Naive thymus-derived CD8-positive, alpha-beta T cell (primary cell): ENCODE measurements at places on chromosomes 16 and 17. TPM values are rescaled to one million over a fixed set of nuclear protein-coding genes. Genes with fewer than 3 reads are reported as not detected.
A peak's percentile ranks its signal among the peaks of the same experiment; 100 is the strongest.

The SLC52A1 gene
- not detected for polyA plus RNA-seq

The CLEC3A gene
- not detected for polyA plus RNA-seq

The AATK gene
- not detected for polyA plus RNA-seq

The ABCA6 gene
- 0.15 TPM for polyA plus RNA-seq

The KRTAP1-1 gene
- polyA plus RNA-seq: not detected

The NLRC3 gene
- 19.7 TPM for polyA plus RNA-seq

The KIFC3 gene
- polyA plus RNA-seq: not detected

The CCL2 gene
- not detected for polyA plus RNA-seq

The LITAFD gene
- not detected for polyA plus RNA-seq

The CHCT1 gene
- not detected for polyA plus RNA-seq

The MYH13 gene
- polyA plus RNA-seq: not detected

The CDH5 gene
- not detected for polyA plus RNA-seq

- no peak for DNase-seq
- H3K4me1 ChIP-seq: peaks cover 2% of the 10 kb centered on the region
- no peak overlapping the region for H3K4me3 ChIP-seq
- H3K27ac ChIP-seq: no peak overlapping the region
- H3K27me3 ChIP-seq: peaks cover 29% of the 10 kb centered on the region
- H3K36me3 ChIP-seq: no peaks in the 10 kb centered on the region
These were observed 26.4 kb downstream of the WNT3 start for GRCh38 chr17:46792071-46792470.

DNA sequence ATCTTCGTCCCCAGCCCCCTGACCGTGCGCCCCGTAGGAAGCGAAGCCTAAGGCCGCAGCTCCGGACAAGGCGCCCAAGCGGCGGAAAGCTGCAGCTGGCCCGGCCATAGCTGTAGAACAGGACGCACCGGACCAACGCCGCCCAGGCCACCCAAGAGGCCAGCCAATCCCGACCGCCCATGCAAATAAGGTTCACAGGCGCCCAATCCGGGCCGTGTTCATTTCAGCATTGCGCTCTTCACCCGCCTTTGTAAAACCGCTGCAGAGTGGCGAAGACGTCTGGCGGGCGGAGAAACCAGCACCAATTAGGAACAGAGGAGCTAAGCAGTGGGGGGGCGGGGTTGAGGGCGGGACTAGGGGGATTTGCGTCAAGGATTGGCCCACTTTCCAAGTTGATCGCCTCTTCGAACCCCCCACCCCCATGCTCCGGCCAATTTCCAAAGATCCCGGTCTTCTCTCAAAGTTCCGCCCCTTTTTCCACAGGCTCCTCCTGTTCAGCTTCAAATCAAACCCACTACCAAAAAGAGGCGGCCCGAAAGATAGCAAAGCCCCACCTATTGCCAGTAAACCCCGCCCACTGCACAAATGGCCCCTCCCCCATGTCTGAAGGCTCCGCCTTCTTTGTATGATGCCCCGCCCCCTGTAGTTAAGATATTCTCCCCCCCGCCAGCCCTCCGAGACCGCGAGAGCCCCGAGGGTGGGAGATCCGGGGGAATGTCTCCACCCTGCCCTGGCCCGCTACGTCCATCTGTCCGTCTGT, at the start of gene TMEM256:
TSS of gene TMEM256 (minus strand) at position 121 of the 760 bp plus-strand sequence. CDS start at position 108, 13 bp downstream.
- H3K27ac ChIP-seq: peak within 1 kb of the TSS; percentile 99
- no peaks in the 10 kb centered on the region for H3K36me3 ChIP-seq
- peak within 1 kb of the TSS; percentile 92 for H3K4me3 ChIP-seq
- DNase-seq: peak; percentile 97
- H3K4me1 ChIP-seq: peaks cover 33% of the 10 kb centered on the region

GRCh38 chr17:79242873-79243602, 168.4 kb downstream of the ENGASE start:
- peaks cover 11% of the 10 kb centered on the region for H3K27me3 ChIP-seq
- no peak overlapping the region for H3K27ac ChIP-seq
- no peak overlapping the region for H3K4me3 ChIP-seq
- H3K4me1 ChIP-seq: no peaks in the 10 kb centered on the region

DNA sequence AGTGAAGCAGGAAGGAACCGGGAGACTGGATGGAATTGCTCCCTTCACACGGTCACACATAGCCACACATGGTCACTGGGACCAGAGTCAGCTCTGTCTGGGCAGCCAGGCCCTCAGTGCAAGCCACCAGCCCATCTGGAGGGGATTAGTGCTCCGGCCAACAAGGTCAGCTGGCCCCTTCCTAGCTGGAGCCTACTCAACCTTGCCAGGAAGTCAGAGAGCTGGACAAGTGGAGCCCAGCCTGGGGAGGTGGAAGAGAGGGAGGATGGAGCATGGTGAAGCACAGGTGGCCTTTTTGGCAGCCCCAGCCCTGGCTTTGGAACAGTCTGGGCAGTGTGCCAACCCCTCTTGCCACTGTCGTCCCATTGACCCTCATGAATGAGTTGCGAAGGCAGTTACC, 3.7 kb upstream of the CACNA1G start:
- peaks cover 12% of the 10 kb centered on the region for H3K27me3 ChIP-seq
- peaks cover 7% of the 10 kb centered on the region for H3K36me3 ChIP-seq
- no peak overlapping the region for H3K27ac ChIP-seq
- peaks cover 20% of the 10 kb centered on the region for H3K4me1 ChIP-seq
- DNase-seq: no peak

DNA sequence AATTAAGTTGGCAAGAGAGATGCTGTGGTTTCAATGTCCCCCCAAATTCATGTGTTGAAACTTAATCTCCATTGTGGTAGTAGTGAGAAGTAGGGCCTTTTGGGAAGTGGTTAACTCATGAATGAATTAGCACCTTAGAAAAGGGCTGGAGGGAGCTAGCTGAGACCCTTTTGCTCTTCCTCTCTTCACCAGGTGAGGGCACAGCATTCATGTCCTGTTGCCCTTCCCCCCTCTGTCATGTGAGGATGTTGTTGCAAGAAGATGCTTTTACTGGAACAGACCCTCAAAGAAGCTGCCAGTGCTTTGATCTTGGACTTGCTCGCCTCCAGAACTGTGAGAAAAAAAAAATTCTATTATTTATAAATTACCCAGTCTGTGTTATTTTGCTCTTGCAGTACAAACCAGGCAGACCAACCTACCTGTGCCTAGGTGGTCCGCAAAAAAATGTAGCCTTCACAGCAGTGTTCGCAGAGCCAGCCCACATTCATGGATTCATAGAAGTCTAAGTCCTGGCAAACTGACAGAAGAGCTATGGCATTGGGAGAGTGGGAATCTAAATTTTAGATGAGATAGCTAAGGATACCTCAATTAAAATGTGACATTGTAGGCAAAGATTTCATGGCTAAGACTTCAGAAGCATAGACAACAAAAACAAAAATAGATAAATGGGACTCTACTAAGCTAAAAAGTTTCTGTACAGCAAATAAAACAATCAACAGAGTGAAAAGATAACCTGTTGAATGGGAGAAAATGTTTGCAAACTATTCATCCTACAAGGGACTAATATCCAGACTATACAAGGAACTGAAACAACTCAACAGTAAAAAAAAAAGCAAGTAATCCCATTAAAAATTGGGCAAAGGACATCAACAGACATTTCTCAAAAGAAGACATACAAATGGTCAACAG, 32.0 kb upstream of the ABCA5 start:
- H3K36me3 ChIP-seq: no peaks in the 10 kb centered on the region
- DNase-seq: no peak
- no peaks in the 10 kb centered on the region for H3K27me3 ChIP-seq
- no peak overlapping the region for H3K27ac ChIP-seq
- no peaks in the 10 kb centered on the region for H3K4me1 ChIP-seq

GRCh38 chr16:56246051-56246817, 54.9 kb downstream of the GNAO1 start:
- H3K27me3 ChIP-seq: no peaks in the 10 kb centered on the region
- no peaks in the 10 kb centered on the region for H3K36me3 ChIP-seq
- H3K4me1 ChIP-seq: no peaks in the 10 kb centered on the region
- DNase-seq: no peak
- no peak overlapping the region for H3K4me3 ChIP-seq

DNA sequence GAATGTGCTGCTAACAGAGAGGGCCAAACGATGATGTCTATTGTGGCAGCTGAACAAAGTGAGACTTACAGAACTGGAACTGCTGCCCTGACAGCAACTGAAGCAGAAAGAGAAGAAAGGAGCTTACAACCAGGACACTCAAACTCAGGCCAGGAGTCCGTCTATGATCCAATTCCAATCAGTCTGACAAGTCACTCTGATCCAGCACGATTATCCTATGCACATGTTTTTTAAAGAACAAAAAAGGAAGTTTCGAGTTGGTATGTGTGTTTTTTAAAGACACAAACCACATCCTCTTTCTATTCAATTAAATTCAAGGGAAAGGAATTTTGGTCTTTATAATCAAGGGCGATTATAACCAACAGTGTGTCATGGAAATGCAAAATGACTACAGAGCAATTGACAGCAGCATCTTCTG, 42.4 kb upstream of the MTMR4 start:
- no peaks in the 10 kb centered on the region for H3K36me3 ChIP-seq
- peaks cover 7% of the 10 kb centered on the region for H3K4me1 ChIP-seq
- peak overlapping the region; percentile 48 for H3K4me3 ChIP-seq
- no peak for DNase-seq

DNA sequence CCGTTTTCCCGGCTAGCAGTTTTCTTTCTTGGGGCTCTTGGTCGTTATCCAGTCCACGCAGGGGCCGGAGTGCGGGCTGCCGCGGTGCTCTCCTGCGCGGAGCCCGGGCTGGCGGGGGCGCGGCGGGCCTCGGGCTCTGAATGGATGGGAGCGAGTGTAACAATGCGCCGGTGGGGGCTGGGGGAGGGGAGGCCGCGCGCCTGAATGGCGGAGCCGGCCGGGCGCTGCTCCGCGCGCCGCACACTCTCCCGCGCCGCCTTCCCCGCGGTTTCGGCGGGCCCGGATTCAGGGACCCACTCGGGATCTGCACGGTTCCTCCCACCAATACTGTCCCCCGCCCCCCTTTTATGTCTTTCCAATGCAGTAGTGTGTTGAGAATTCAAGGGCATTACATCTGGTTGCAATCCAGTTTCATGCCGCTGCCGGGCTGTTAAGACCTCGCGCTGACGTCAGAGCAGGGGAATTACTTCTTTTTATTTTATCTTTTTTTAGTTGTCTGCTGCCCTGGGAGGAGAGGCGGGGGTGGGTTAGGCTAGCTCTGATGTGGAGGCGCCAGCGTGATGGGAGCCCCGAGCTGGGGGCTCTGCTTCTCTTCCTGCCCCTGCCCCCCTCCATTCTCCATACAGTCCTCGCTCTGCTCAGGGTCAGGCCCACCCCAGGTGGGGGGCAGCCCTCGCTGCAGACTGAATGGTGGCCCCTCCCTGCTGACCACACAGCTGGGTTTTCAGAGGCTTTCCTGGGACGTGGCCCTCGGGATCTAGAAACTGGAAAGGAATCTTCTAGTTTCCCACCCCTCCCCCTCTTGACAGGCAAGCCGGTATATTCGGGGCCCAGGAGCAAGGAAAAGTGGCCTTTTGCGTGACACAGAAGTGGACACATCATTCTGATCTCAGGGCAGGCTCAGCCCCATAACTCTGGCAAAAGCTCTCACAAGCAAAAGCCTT, 1.8 kb downstream of the RAI1 start:
- DNase-seq: peak; percentile 65
- peaks cover 40% of the 10 kb centered on the region for H3K4me1 ChIP-seq
- H3K27me3 ChIP-seq: no peaks in the 10 kb centered on the region
- peak overlapping the region; percentile 87 for H3K4me3 ChIP-seq

GRCh38 chr17:879546-880442, 97.6 kb downstream of the MRM3 start:
- H3K27me3 ChIP-seq: peaks cover 42% of the 10 kb centered on the region
- peak; percentile 58 for DNase-seq
- H3K4me1 ChIP-seq: peaks cover 8% of the 10 kb centered on the region
- H3K4me3 ChIP-seq: no peak overlapping the region
- H3K27ac ChIP-seq: no peak overlapping the region

DNA sequence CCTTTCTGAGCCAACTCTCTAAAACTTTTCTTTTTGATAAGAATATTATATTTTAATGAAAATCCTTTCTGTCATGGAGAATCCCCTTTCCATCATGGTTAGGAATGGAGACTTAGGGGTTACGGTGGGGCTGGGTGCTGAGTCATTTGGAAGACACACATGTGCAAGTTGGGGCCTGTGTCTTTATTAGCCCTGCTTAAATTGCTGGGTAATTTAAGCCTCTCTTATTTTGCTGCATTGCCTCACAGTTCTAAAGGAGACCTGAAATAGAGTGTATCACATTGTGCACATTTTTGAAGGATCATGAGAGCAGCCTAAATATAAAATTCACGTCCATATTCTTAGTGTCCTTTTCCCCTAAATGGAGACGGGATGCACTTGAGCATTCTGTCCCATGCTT, 61.8 kb upstream of the RBFOX1 start:
- no peak overlapping the region for H3K27ac ChIP-seq
- H3K4me1 ChIP-seq: no peaks in the 10 kb centered on the region
- no peak overlapping the region for H3K4me3 ChIP-seq
- no peaks in the 10 kb centered on the region for H3K36me3 ChIP-seq
- no peaks in the 10 kb centered on the region for H3K27me3 ChIP-seq

DNA sequence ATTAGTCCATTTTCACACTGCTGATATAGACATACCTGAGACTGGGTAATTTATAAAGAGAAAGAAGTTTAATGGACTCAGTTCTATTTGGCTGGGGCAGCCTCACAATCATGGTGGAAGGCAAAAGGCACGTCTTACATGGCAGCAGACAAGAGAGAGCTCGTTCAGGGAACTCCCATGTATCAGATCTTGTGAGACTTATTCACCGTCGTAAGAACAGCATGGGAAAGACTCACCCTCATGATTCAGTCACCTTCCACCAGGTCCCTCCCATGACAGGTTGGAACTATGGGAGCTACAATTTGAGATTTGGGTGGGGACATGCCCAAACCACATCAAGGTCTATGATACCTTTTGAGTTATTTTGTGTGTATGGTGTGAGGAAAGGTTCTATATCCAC, 66.9 kb downstream of the METRNL start:
- H3K36me3 ChIP-seq: peaks cover 5% of the 10 kb centered on the region
- no peaks in the 10 kb centered on the region for H3K4me1 ChIP-seq
- H3K27ac ChIP-seq: no peak overlapping the region
- H3K27me3 ChIP-seq: no peaks in the 10 kb centered on the region
- DNase-seq: no peak

- no peak overlapping the region for H3K27ac ChIP-seq
- H3K36me3 ChIP-seq: no peaks in the 10 kb centered on the region
- H3K4me1 ChIP-seq: peaks cover 2% of the 10 kb centered on the region
- H3K27me3 ChIP-seq: peaks cover 29% of the 10 kb centered on the region
These were observed 71.9 kb upstream of the SEC14L1 start for GRCh38 chr17:77068915-77069314.

- H3K4me1 ChIP-seq: no peaks in the 10 kb centered on the region
- no peak overlapping the region for H3K27ac ChIP-seq
- no peak for DNase-seq
- H3K36me3 ChIP-seq: no peaks in the 10 kb centered on the region
These were observed 20.8 kb downstream of the MYOCD start for GRCh38 chr17:12686486-12686885.

- no peak overlapping the region for H3K27ac ChIP-seq
- H3K4me1 ChIP-seq: peaks cover 15% of the 10 kb centered on the region
- H3K27me3 ChIP-seq: no peaks in the 10 kb centered on the region
- H3K4me3 ChIP-seq: no peak overlapping the region
- DNase-seq: no peak
- H3K36me3 ChIP-seq: peaks cover 16% of the 10 kb centered on the region
These were observed 8.4 kb upstream of the CDRT4 start for GRCh38 chr17:15475631-15476354.
